Naive thymus-derived CD4-positive, alpha-beta T cell (primary cell): ENCODE measurements at places on chromosomes 1 and 21. TPM values are rescaled to one million over a fixed set of nuclear protein-coding genes. Genes with fewer than 3 reads are reported as not detected.
A peak's percentile ranks its signal among the peaks of the same experiment; 100 is the strongest.

DNA sequence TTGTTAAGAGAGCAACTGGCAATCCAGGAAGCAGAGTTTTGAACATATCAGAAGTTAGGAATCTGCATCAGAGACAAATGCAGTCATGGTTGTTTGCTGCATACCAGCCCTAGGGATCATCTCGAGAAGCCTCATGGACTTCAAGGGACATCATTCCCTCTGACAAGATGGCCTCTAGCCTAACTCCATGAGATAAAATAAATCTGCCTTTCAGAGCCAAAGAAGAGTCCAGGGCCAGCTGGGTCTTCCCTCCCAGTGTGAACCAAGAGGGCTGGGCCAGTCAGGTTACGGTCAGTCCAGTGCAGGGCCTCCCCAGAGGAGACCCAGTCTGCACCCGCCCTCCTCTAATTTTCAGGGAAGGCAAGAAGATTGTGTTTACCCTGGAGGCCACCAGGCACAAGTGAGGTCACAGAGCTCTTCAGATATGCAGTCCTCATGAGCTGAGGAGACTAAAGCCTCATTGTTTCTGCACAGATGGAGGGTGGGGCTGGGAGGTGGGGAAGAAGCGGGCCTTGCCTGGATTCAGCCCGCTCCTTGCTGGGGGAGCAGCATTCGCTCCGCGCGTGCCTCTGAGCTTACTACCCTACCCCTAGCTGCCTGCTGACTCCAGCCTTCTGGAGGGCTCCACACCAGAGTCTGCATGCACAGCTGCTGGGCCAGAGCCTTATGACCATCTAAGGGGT is 52.8 kb downstream of the CAPN2 start:
- H3K27ac ChIP-seq: no peak overlapping the region
- no peaks in the 10 kb centered on the region for H3K4me1 ChIP-seq
- H3K36me3 ChIP-seq: peaks cover 17% of the 10 kb centered on the region
- DNase-seq: no peak

DNA sequence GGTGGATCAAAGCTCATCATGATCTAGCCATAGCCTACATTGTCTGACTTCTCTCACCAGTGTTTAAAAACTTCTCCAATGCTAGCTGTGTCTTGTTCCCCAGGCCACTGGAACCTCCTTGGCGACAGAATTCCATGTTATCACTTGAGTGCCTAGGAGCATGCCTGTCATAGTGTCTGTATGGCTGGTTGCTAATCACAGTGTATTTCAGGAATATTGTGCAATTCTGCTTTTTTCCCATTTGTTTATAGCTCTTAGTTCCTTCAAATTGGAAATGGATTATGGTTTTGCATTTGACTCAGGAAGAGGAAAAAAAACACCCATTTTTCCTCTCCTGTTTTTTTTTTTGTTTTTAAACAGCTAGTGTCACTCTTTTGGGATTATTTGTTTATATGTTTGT is 25.5 kb downstream of the ROR1 start:
- no peak for DNase-seq
- no peaks in the 10 kb centered on the region for H3K4me1 ChIP-seq
- no peaks in the 10 kb centered on the region for H3K27me3 ChIP-seq
- no peaks in the 10 kb centered on the region for H3K36me3 ChIP-seq
- no peak overlapping the region for H3K27ac ChIP-seq

- no peaks in the 10 kb centered on the region for H3K27me3 ChIP-seq
- peaks cover 48% of the 10 kb centered on the region for H3K4me1 ChIP-seq
- no peak for DNase-seq
- no peaks in the 10 kb centered on the region for H3K36me3 ChIP-seq
- H3K4me3 ChIP-seq: no peak overlapping the region
- no peak overlapping the region for H3K27ac ChIP-seq
Measured at GRCh38 chr1:22045604-22046228, 6.8 kb upstream of the CDC42 start.

DNA sequence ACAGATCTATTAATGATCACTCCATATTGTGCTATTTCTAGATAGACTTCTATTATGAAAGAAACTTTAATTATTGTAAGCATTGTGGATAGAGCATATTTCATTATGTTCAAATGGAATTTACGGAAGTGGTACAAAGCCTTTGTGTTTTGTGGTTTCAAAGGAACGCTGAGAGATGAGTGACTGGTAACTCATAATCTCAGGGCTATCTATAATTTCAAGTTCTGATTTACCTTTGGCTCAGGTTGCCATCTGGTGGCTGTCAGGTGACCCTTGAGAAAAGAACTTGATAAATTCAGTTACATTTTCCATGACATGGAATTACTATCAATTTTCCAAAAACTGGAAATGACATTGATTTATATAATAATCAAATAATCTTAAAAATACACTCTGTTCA is 12.2 kb downstream of the NTNG1 start:
- H3K36me3 ChIP-seq: no peaks in the 10 kb centered on the region
- no peak overlapping the region for H3K4me3 ChIP-seq
- no peaks in the 10 kb centered on the region for H3K27me3 ChIP-seq
- no peak for DNase-seq
- no peaks in the 10 kb centered on the region for H3K4me1 ChIP-seq

DNA sequence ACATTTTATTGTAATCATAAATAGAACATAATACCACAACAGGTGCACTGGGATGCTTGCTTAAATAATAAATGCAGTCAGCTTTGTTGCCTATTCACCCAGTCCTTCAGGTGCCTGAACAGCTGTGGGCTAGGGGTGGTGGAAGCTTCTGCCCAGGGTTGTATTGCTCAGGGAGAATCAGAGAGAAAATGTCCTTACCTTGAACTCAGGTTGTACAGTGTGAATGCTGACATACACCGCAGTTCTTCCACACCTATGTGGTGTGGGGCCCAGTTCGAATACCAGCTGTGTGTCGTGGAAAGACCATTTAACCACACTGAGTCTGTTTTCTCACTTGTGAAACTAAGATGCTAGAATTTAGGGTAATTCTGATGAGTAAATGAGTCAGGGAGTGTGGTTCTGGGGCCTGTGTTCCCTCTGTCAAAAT is 115.7 kb upstream of the ATP1A1 start:
- no peak overlapping the region for H3K27ac ChIP-seq
- no peaks in the 10 kb centered on the region for H3K4me1 ChIP-seq
- H3K27me3 ChIP-seq: no peaks in the 10 kb centered on the region
- peak; percentile 26 for DNase-seq
- no peaks in the 10 kb centered on the region for H3K36me3 ChIP-seq
- no peak overlapping the region for H3K4me3 ChIP-seq

DNA sequence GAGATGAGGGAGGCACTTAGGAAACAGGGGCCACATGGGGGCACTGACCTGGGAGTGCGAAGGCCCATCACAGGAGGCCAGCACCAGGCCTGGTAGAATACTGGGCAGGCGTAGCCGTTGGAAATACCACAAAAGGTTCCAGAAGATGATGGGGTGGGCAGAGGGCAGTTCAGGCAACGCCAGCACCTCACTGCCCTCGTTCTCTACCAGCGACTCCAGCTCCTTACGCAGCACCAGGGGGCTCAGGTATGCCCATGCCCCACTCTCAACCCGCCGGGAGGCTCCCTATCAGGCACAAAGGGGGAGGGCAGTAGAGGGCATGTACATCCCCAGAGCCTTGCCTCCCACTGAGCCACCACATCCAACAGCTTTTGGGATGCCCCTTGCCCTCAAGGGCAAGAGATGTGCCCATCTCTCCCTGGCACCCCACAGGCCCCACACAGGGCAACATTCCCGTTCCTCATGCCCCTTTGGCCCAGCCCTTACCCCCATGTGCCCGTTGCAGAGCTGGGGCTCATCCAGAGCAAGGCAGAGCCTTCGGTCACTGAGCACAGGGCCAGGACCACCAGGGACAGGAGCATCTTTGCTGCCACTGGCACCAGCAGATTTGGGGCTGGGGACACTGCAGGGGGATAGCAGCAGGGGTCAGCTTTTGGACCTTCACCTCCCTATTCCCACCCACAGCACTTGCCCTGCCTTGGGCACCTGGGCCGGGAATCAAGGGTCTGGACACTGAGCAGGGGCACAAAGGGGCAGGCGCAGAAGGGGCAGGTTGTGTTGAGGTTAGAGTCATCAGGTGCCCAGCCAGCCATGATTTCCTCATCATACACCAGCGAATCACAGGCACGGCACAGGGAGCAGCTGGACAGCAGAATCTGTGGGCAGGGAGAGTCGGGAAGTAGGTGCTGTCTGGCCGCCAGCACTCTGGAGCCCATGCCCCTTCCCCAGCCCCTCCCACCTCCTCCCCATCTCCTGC is 9.7 kb upstream of the GATAD2B start:
- no peaks in the 10 kb centered on the region for H3K27me3 ChIP-seq
- DNase-seq: no peak
- H3K4me3 ChIP-seq: no peak overlapping the region
- peaks cover 85% of the 10 kb centered on the region for H3K36me3 ChIP-seq
- H3K4me1 ChIP-seq: no peaks in the 10 kb centered on the region
- H3K27ac ChIP-seq: no peak overlapping the region

- no peak overlapping the region for H3K4me3 ChIP-seq
- DNase-seq: no peak
- no peaks in the 10 kb centered on the region for H3K4me1 ChIP-seq
- no peak overlapping the region for H3K27ac ChIP-seq
Measured at GRCh38 chr1:17315542-17316130, 7.6 kb downstream of the PADI4 start.

DNA sequence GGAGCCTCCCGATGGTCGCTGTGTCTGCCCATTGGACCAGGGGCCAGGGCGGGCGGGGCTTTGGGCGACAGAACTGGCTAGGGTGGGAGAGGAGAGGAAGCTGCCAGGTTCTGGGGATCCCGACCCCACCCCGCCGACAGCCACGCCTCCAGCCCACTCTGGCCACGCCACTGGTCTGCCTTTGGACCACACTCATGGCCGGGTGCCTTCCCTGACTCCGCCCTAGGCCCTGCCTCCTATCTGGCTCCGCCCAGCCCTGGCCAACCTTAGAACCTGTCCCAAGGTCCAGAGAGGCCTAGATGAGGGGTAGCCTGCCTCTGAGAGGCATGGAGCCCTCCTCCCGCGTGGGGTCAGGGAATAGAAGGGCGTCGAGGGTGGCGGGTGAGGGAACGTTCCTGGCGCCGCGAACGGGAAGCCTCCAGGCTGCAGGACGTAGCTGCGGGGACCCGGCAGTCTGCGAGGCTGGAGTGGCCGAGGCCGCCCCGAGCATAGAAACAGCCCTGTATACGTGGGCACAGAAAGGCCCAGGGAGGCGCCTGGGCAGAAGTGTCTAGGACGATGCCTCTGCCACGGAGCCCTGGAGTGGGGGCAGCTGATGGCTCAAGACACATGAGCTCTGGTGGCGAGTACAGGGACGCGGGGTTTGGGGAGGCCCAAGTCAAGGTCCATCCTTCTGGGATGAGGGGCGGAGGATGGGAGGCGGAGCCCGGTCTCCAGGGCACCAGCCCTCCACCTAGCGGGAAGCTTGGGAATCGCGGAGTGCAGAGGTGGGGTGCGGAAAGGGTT is 11.5 kb upstream of the COL16A1 start:
- peak overlapping the region; percentile 13 for H3K4me3 ChIP-seq
- H3K4me1 ChIP-seq: peaks cover 3% of the 10 kb centered on the region
- no peak overlapping the region for H3K27ac ChIP-seq

DNA sequence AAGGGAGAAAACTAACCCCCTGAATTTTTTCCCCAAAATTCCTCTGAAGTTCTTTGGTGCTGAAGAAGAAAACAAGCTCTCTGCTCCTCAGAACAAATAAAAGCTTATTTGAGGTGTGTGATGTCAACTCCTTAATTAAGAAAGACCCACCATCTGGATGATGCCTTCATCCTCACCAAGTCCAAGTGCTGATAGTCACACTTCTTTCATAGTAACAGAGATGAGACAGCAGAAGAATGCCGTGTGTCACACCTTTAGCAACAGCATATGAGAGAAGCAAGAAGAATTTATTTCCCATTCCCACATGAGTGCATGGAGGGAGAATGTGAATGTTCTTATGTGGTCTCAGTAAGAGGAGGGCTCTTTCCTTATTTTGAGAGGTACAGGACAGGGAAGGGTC is 91.2 kb downstream of the TGFB2 start:
- H3K4me1 ChIP-seq: no peaks in the 10 kb centered on the region
- DNase-seq: no peak
- H3K27ac ChIP-seq: no peak overlapping the region

GRCh38 chr1:151714820-151715725 is 1.5 kb downstream of the CELF3 start:
- no peak overlapping the region for H3K27ac ChIP-seq
- no peak for DNase-seq
- no peaks in the 10 kb centered on the region for H3K27me3 ChIP-seq
- H3K4me1 ChIP-seq: no peaks in the 10 kb centered on the region
- H3K4me3 ChIP-seq: no peak overlapping the region

DNA sequence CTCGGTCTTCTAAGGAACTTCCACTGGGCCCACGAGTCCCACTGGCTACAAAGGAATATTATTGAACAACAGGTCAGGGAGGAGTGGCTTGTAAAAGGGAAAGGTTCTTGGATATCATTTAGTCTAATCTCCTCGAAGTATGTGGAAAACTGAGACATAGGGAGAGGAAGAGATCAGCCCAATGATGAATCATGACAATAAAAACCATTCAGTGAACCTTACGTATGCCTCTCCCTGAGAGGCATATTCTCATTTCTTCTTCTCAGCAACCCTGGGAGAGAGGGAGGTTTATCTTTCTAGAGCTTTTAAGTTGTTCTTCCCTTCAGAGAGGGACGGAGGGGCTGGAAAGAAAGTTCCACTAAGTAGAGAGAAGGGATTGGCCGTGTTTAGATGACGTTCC is 5.3 kb upstream of the MOB3C start:
- no peaks in the 10 kb centered on the region for H3K36me3 ChIP-seq
- no peak overlapping the region for H3K4me3 ChIP-seq
- H3K4me1 ChIP-seq: peaks cover 4% of the 10 kb centered on the region
- no peak for DNase-seq

DNA sequence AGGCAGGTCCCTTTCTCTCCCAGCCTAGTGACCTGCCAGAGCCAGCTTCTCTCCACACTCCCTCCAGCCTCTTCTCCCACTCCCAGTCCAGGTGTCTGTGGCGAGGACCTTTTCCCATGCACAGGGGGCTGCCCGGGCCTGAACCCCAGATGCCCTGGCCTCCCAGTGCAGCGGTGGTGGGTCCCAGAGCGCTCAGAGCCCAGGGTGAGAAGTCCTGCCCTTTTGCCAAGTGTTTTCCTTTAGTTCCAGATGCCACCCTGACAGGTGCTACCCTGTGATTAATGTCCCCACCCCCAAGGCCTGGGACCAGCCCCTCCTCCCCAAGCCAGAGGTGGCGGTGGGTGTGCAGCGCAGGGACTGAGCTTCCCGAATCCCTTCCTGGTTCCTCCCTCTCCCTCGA is 90.4 kb downstream of the PAX7 start:
- H3K4me3 ChIP-seq: no peak overlapping the region
- H3K27me3 ChIP-seq: peaks cover 11% of the 10 kb centered on the region
- no peak for DNase-seq
- H3K36me3 ChIP-seq: no peaks in the 10 kb centered on the region
- no peaks in the 10 kb centered on the region for H3K4me1 ChIP-seq
- H3K27ac ChIP-seq: no peak overlapping the region

GRCh38 chr21:46151989-46152926 is 3.1 kb downstream of the FTCD start:
- H3K27me3 ChIP-seq: no peaks in the 10 kb centered on the region
- no peak for DNase-seq
- H3K4me3 ChIP-seq: no peak overlapping the region
- no peak overlapping the region for H3K27ac ChIP-seq

Gene GABPA
- 22.0 TPM for polyA plus RNA-seq

Gene SWT1
- 5.9 TPM for polyA plus RNA-seq

Gene RNF186
- not detected for polyA plus RNA-seq

Gene RNF223
- not detected for polyA plus RNA-seq
